Fibroblast of skin of left quadriceps (primary cell): ENCODE measurements at places on chromosomes 2 and 18.

GRCh38 chr2:219362524-219363164 is 25.1 kb downstream of the DNPEP start:
- peak; percentile 84 for DNase-seq

DNA sequence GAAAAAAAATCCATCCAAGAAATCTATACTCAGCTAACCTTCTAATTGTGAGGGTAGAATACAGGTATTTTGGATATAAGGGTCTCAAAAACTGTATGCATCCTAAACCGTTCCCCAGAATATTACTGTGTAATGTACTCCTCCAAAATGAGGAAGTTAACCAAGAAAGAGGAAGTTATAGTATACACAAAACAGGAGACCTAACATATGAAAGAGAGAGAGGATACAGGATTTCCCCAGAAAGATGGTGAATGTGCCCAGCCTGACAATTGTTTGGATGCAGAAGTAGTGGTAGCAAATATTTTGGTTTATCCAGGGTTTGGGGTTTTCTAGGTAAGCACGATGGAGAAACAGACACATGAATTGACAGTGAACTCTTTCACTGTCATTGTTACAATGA is 50.6 kb downstream of the GALNT3 start:
- no peak for DNase-seq

- no peak for DNase-seq
Observed at GRCh38 chr2:3911882-3912455, 208.6 kb downstream of the DCDC2C start.

DNA sequence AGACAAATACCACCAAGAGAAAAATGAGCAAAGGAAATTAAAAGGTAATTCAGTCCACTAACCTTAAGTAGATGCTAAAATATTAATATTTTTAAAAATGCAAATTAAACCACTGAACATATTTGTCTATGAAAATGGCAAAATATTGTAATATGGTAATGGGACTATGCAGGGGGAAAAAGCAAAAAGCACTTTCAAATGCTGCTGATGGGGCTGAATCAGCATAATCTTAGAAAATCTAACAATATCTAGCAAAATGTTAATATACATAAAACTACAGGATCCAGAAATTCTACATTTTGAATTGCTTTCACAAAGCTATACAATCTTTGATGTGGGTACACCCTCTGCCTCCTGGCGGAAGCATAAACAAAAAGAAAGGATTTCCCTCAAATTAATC is 86.9 kb upstream of the DTNB start:
- no peak for DNase-seq

GRCh38 chr2:110104025-110104771 is 11.4 kb downstream of the MALL start:
- DNase-seq: no peak

- DNase-seq: no peak
Observed at GRCh38 chr2:88897715-88898114, 206.2 kb downstream of the RPIA start.

DNA sequence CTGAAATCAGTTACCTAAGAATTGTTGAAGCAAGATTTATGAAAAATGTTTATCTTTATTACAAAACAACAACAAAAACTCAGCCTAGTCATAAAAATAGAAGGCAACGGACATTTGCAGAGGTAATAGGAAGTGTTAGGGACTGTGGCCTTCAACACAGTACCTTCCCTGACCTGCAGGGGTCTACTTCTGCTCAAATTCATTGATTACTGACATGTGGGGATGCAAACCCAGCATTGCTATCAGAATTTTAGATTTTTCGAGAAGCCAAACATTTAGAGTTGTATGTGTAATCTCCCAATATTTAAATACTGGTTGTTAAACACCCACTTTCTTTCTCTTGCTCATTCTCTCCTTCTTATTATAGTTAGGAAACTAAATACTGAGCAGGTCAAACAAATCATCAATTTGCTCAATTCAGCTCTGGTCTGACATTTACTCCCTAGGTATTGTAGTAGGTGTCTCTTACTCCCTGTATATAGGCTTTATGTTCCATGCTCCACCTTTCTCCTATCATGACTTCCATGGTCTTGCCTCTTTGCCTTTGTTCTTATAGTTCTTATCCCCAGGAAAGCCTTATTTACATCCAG is 198.5 kb downstream of the UBE2E3 start:
- DNase-seq: no peak

- DNase-seq: peak; percentile 6
Observed at GRCh38 chr18:6056171-6056910, 161.0 kb upstream of the TMEM200C start.

- DNase-seq: no peak
Observed at GRCh38 chr18:55455938-55456337, 132.1 kb downstream of the TCF4 start.

GRCh38 chr18:35458677-35459441 is 38.9 kb downstream of the INO80C start:
- DNase-seq: no peak

GRCh38 chr18:28690836-28691495 is 514.0 kb upstream of the CDH2 start:
- DNase-seq: no peak

DNA sequence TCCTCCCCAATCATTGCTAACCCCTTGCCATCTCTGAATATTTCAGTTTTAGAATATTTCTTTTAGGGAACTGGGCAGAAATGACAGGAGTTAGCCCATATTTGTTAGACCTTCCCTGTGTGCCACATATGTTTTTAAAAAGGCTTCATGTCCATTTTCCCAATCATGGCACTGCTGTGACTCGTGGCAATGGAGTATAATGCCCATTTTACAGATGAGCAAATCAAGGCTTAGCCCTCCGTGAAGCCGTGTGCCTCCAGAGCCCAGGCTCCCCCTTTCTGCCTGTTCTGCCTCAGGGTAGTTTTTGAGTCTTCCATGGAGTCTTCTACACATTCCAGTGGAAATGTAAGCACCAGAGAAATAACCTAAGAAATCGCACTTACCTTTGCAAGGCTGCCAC is 130.1 kb downstream of the KCTD1 start:
- DNase-seq: no peak

DNA sequence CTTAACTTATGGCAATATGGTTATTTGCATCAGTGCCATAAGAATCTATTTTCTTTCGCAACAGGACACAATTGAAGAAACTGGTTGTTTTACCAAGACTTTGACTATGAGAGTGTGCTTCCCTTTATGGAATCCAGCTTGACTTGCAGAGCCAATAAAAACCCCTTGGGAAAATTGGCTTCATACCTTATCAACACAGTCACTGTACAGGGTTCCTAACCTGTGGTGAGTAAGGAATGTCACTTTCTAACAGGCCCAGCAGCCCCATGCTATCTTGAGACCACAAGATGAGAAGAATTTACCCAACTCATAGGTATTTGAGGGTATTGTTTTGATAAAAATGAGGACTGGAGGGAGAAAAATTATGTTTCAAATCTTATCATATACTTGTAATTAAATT is 418.5 kb upstream of the MAP2 start:
- no peak for DNase-seq

GRCh38 chr2:181605889-181606837 is 50.7 kb downstream of the CERKL start:
- no peak for DNase-seq

GRCh38 chr2:12702168-12703121 is 14.3 kb upstream of the TRIB2 start:
- peak; percentile 80 for DNase-seq

GRCh38 chr2:157093666-157094065 is 163.8 kb upstream of the GALNT5 start:
- no peak for DNase-seq

DNA sequence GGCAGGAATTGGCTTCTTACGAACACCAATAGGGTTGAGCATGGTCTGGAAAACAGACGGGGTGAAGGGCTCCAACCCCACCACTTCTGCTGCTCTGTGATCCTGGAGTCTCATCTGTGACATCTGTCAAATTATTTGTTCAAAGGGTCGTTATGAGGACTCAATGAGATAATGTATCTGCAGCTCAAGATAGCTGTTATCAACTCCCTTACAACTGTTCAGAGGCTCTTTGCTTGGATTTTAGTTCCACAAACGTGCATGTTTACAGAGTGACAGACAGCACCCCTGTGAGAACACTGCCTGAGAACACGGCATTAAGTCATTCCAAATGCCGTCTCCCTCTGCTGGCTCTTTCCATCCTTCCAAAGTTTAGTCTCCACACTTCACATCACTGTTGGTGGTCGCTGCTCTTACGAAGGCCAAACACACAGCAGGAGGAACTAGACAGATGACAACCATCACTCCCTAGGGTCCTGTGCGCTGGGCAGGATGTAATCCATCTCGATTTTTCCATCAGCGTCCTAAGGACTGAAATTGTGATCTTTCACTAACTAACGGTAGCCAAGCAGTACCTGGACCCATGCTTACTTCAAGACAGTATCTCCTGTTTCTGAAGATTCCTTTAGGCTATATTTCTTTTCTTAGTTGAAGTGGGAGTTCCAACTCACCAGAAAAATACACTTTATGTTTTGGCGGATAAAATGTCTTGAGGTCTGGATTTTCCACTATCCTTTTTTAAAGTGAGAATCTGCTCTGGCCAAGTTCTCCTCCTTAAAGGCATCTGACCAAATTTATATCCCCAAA is 220.3 kb downstream of the ANAPC1 start:
- no peak for DNase-seq

DNA sequence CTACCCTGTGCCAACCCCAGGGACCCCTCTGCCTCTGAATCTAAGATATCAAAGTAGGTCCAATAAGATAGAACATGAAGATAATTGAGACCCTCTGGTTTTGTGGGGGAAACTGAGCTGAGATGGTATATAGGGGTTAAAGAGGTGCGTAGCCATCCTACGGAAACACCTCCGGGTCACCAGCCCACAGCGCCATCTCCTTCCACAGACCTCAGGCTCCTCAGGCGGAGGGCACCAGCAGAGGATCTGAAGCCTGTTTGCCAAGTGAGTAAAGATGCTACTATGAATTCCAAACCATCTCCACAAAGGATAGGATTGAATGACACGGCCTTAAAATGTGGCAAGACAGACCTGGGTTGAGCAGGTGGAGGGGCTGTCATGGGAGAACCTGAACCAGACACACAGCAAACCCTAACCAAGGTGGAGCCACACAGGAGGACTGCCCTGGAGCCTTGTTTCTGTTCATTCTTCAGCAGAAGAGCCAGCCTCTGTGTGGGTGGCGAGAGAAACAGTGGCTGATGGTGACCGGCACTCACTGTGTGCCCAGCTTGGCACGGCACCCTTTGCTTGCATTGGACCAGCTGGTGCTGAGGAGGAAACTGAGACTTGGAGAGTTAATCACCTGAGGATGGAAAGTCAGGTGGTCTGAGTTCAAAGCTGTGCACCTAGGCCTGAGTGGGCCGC is 10.2 kb downstream of the GBX2 start:
- no peak for DNase-seq

- no peak for DNase-seq
Observed at GRCh38 chr2:120715941-120716340, 19.7 kb upstream of the GLI2 start.

DNA sequence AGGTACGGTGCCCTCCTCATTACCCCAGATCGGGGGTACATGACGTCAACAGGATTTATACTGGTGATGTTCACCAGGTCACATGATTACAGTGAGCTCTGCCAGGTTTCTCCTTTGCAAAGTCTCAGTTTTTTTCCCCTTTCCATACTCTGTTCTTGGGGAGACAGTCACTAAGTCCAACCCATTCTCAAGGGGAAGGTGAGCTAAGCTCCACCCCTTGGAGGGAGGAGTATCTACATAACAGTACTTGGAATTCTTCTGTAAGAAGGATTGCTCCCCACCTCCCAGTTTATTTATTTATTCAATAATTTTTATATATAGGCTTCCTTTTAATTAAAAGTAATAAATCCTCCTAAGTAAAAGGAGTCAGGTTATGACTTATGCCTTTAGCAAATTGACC is 34.1 kb upstream of the SOS1 start:
- DNase-seq: no peak

- DNase-seq: no peak
Observed at GRCh38 chr2:11457935-11458334, 8.0 kb downstream of the E2F6 start.

- no peak for DNase-seq
Observed at GRCh38 chr2:67579216-67579615, 182.1 kb downstream of the ETAA1 start.

DNA sequence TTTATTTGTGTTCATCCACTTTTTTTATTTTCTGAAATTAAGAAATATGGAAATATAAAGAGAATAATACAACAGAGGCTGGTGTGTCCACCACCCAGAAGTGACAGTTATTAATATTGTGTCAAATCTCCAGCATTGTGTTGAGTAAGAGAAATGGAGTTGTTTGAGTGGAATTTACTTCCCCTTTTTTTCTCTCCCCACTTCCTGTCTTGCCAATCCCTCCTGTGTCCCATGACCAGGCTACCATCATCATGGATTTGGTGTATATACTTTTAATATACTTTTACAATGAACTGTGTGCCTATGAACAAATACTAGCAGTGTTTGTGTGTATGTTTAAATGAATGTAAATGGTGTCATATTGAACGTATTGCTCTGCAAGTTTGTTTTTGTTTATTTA is 276.9 kb upstream of the SKOR2 start:
- DNase-seq: no peak

- no peak for DNase-seq
Observed at GRCh38 chr2:99679518-99679917, 189.7 kb upstream of the REV1 start.

GRCh38 chr2:240401781-240402551 is 33.5 kb upstream of the GPC1 start:
- DNase-seq: no peak

- DNase-seq: no peak
Observed at GRCh38 chr2:241986836-241987641, 117.5 kb downstream of the RTP5 start.

- peak; percentile 80 for DNase-seq
Observed at GRCh38 chr2:199273042-199273511, 184.7 kb downstream of the SATB2 start.

GRCh38 chr18:45384137-45384961 is 230.9 kb upstream of the SLC14A2 start:
- DNase-seq: peak; percentile 24

- DNase-seq: no peak
Observed at GRCh38 chr18:275486-275885, 7.6 kb upstream of the THOC1 start.

DNA sequence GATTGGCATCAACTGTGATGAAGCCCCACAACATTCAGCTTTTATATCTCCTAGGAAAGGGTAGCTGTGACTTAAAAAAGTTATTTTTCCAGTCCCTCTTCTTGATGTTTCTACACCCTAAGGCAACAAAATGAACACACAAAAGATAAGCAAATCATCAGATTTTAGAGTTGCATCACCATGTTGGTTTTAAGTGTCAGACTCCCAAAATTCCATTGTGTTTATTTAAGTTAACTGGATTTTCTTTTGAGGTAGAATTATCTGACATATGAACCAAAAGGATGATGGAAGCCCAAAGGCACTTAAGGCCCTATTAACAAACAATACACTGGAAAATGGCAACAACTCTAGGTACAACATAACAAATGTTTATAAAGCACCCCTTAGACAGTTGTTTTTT is 261.7 kb upstream of the SLC39A10 start:
- DNase-seq: no peak
